ENCODE measurements at places on chromosomes 3 and 15.

GRCh38 chr3:170534227-170534626 is 51.6 kb downstream of the SLC7A14 start:
- DNase-seq: no peak

DNA sequence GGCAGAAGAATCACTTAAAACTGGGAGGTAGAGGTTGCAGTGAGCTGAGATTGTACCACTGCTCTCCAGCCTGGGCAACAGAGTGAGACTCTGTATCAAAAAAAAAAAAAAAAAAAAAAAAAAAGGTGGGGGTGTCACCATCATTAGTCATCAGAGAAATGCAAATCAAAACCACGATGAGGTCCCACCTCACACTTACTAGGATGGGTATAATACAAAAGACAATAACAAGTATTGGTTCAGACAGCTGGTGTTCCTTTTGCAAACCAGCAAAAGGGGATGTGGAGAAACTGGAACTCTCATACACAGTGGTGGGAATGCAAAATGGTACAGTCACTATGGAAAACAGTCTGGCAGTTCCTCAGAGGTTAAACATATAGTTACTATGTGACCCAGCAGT is 78.7 kb upstream of the TSC22D2 start:
- DNase-seq: peak; percentile 41

DNA sequence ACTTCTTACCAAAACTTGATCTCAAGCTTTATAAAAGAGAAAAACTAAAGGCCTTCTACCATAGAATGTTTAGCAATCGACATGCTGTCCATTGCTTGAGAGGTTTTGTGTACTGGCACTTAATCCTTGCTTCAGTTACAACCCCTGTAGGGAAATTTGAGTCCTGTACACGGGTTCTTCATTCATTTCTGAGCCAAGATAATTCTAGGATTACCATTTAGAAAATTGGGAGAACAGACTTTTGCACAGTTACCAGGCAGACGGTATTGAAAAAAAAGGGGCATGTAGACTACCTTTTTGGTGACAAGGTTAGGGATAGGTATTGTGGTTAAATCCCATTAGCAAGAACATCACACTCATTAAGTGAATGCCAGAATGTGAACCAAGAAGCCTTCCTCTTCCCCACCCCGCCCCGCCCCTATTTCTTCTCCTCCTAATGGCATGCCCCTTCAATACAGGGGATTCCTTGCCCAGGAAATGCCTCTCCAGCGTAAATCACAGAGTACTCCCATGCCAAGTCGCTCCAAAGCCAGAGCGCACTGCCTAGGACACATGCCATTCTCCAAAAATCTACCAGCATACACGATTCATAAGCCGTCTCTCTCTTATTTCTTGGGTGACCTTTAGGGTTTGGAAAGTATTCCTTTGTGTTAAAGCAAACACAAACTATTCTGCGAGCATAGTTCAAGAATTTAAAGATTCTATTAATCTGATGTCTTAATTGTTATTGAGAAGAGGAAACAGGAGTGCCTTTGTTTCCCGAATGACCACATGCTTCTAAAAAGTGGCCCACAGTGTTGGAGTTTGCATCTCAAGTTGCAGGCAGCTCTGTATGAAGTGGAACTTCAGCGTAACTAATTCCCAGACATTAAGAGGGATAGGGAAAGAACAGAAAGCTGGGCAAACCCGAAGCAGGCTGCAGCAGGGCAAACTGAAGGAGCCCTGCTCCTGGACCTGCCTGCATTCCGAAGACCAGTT is 164.0 kb upstream of the NR2F2 start:
- no peak for DNase-seq

GRCh38 chr3:23271876-23272741 is 69.0 kb downstream of the UBE2E2 start:
- DNase-seq: no peak

DNA sequence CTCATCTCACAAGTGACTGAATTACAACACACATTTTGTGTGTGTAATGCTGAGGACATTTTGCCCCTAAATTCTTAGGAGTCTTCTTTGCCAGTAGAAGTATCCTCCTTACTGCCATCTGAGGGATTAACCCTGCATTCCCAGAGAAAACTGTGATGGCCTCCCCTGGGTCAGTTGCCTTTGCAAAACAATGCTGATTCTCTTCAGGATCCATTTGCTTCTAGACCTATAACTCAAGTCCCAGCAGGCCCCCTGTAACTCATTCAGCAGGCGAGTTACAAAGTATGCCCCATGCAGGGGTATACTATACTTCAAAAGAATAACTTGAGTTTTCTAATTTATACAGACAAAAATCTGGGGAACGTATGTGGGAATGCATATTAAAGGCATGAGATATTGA is 6.6 kb upstream of the MCF2L2 start:
- no peak for DNase-seq

- no peak for DNase-seq
These were observed 521.5 kb downstream of the GRM7 start for GRCh38 chr3:7382293-7383010.

GRCh38 chr3:15295506-15295905 is 36.9 kb downstream of the SH3BP5 start:
- peak; percentile 99 for DNase-seq

DNA sequence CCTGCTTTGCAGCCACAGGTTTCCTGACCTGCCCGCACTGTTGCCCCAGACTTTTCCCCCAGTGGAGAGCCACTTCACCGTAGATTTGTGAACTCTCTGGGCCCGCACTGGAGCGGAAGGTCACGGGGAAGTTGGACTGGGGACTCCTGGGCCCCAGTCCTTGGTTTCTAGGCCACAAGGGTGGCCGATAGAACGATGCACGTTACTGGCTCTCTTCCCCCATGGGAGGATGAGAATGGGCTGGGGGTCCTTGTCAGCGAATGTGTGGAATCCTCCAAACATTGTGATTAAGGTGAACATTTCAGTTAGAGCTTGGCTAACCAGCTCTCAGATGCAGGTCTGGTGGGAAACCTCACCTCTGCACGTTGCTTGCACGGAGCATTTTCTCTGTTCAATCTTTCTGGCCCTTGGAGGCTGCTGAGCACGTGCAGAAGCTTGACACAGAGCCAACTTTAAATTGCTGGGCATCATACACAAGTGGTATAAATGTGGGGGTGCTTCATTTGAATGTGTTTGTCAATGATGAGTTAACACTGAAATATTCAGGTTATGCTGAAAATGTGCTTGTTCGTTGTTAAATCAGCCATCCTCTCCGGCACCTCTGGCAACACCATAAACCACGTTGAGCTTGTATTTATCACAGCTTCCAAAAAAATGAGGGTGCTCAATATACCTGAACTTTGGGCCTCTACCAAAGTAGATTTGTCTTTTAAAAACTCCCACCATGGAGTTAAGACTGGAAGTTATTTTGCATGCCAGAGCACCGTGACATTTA is 976 bp downstream of the DIS3L start:
- DNase-seq: peak; percentile 35

All from inflammatory macrophage treated with lipopolysaccharide for 4 hours (primary cell).